ENCODE measurements at places on chromosomes 3 and 15. TPM values are rescaled to one million over a fixed set of nuclear protein-coding genes. Genes with fewer than 3 reads are reported as not detected.

The TMED3 gene
- 49.3 TPM for total RNA-seq

The ARGFX gene
- total RNA-seq = not detected

The OR5K4 gene
- total RNA-seq = not detected

The UBL7 gene
- 25.1 TPM for total RNA-seq

The TMEM212 gene
- total RNA-seq = not detected

The SNX22 gene
- total RNA-seq = 0.39 TPM

The MNS1 gene
- 2.1 TPM for total RNA-seq

The ERICH6 gene
- total RNA-seq = 0.18 TPM

The IL5RA gene
- total RNA-seq = 0.18 TPM

The TNNC1 gene
- total RNA-seq = 4.7 TPM

The EPHB1 gene
- total RNA-seq = 3.6 TPM

The ALDH1L1 gene
- 31.2 TPM for total RNA-seq

The LIPH gene
- 0.62 TPM for total RNA-seq

The TTLL13 gene
- total RNA-seq = not detected

The TMEM42 gene
- 7.9 TPM for total RNA-seq

The GRAMD1C gene
- total RNA-seq = 2.4 TPM

The GABRR3 gene
- not detected for total RNA-seq

The IQCF6 gene
- not detected for total RNA-seq

Data from aorta (tissue), 5 donors.